Cerebellar nuclear complex (tissue), 1 donor: ENCODE measurements at places on chromosomes 2 and 18.

- no peak for DNase-seq
Observed at GRCh38 chr18:12694032-12694431, 8.5 kb downstream of the CEP76 start.

- no peak for DNase-seq
Observed at GRCh38 chr18:24766376-24766775, 305.9 kb downstream of the HRH4 start.

GRCh38 chr2:15782009-15782751 lies 158.2 kb upstream of the MYCN start:
- DNase-seq: no peak

- DNase-seq: no peak
Observed at GRCh38 chr2:63890678-63891077, 49.0 kb downstream of the UGP2 start.

GRCh38 chr18:50917021-50917420 lies 38.1 kb downstream of the ME2 start:
- no peak for DNase-seq

DNA sequence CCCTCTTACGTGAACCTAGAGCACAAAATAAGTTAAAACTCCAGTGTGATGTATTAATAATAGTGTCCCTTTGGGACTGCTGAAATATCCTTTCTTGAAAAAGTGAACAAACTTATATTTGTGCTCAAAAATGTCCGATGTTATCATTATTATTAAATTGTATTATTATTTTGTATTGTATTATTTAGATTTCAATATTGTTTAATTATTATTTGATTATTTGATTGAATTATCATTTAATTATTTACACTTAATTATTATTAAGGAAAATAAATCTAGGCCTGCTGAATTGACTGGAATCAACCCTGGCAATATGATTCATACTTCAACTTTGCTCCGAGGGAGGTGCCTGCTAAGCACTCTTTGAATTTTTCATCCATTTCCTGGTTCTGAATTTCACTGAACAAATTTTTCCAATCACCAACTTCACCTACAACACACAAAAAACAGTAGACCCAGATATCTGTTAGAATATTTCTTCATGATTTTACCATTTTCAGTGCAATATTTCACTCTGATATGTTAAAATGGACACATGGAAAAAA lies 10.9 kb upstream of the EIF2AK2 start:
- no peak for DNase-seq

DNA sequence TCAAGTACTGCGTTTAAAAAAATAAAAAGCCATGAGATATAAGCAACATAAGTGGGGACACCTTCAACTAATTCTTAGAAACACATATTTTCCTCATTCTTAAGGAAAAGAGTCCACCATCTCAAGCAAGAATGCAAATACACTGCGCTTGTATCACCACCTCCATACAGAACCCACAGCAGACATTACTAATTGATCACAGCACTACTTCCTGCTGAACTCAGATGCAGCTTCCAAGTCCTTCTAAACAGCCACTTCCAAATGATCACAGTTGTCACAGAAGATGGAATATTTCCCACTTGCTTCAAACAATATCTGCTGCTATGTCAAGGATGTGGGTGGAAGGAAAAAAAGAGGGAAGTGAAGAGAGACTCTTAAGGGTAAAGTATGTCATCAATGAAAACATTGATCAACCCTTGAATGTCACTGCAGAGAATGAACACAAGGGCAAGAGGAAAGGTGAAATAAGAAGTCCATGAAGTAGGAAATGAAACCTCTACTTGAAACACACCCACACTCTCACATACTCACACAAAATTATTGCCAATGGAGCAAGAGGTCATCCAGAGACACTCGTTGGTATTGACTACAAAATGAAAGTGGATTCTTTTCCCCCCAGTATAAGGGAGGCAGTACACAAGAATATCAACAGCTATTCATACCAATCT lies 22.1 kb downstream of the TGFA start:
- DNase-seq: no peak

- DNase-seq: no peak
Observed at GRCh38 chr18:36460324-36460850, 162.9 kb downstream of the FHOD3 start.

- DNase-seq: no peak
Observed at GRCh38 chr2:19944205-19944845, 42.5 kb upstream of the TTC32 start.

- no peak for DNase-seq
Observed at GRCh38 chr2:49753344-49753985, 599.1 kb upstream of the FSHR start.

- DNase-seq: no peak
Observed at GRCh38 chr18:78169174-78169864, 810.3 kb upstream of the SALL3 start.
